ENCODE measurements at places on chromosomes 7 and 10. TPM values are rescaled to one million over a fixed set of nuclear protein-coding genes. Genes with fewer than 3 reads are reported as not detected.

DNA sequence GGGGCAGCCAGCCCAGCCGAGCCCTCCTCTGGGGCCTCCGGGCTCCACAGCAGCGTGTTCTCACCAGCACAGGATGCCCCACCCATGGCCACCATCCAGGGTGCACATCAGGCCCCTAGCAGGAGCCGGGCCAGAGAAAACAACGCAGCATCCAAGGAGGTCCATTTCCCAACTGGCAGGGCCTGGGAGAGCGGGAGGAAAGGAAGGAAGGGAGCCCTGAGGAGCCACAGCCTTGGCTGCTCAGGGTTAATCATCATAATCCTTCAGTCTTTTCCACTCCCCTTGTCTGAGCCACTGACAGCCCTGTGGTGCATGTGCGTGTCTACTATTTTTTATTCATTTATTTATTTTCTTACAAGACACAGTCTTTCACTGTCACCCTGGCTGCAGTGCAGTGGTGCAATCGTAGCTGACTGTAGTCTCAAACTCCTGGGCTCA is 3.6 kb downstream of the PLAC9 start:
- no peak for DNase-seq

STAG3 gene
- total RNA-seq, result 3.8 TPM

- DNase-seq, result no peak
Measured at GRCh38 chr10:94076325-94076841, 82.7 kb downstream of the PLCE1 start.

DNA sequence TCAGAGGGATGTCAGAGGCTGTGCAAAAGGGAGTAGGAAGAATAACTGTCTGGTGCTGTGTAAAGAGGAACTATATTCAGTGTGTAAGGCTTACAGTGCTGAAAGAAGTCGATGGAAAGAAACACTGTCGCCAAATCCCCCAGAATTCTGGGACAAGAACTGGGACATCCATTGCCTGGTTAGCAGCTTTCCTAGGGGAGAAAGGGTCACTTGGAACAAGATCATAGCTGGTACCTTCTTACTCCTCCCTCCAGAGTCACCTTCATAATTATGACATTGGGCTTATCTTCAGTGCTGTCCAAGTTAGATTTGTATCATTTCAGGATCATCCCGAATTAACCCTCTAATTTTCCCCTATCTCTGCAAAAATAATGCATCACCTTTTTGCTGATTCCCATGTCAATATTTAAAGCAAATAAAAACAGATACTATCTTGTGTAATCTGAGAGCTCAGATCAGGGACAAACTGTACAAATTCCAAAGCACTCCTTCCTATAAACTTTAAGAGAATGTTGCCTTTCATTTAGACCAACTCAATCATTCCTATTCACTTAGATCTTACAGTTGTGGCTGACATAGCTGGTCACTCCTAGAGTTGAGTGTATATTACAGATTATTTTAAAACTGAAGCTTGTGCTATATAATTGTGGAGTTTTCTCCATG is 96.5 kb downstream of the DNAH11 start:
- DNase-seq, result no peak

Data from H1 (cell line).